ENCODE measurements at places on chromosomes 5 and 9.
A peak's percentile ranks its signal among the peaks of the same experiment; 100 is the strongest.

DNA sequence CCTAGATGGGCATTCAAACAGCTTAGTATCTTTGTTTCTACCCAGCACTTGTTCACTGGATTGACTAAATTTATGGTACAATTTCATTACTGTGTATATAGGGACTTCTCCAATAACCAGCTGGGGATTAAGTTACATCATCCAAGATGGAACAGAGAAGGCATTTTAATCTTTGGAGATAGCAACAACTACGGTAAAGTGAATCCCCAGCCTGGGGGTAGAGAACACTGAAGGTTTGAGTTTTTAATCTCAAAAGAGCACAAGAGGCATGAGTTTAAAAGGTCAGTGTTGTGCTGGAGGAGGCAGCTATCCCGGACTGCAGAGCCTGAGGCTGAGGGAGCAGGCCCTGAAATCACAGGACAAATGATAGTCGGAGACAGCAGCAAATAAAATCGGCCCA is 28.6 kb downstream of the DDX31 start:
- no peak for DNase-seq

- no peak for DNase-seq
Observed at GRCh38 chr9:98570663-98571440, 137.9 kb downstream of the GABBR2 start.

DNA sequence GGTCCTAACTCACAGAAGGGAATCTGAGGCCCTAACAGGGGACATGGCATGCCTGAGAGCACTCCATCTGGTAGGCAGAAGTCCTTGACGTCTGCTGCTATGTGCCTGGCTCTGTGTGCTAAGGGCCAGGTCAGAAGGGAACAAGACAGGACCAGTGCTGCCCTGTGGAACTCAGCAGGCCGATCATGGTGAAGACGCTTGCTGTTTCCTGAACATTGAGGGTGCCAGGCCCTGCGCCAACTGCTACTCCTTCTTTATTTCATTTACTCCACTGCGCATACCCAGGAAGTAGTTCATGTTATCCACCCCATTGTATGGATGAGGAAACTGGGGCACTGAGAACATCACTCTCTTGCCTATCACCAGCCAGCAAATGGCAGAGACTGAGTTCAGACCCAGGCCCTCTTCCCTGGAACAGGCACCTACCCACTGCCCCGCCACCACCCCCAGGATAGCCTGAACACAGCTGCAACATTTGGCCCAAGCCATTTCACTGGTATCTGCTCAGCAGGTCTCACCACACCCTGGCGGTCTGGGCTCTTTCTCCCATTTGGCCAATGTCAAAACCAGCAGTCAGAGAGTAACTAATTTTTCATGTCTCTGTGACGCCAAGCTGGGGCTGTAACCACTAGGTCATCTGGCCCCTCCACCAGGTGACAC is 24.8 kb upstream of the FOXI1 start:
- DNase-seq: no peak

DNA sequence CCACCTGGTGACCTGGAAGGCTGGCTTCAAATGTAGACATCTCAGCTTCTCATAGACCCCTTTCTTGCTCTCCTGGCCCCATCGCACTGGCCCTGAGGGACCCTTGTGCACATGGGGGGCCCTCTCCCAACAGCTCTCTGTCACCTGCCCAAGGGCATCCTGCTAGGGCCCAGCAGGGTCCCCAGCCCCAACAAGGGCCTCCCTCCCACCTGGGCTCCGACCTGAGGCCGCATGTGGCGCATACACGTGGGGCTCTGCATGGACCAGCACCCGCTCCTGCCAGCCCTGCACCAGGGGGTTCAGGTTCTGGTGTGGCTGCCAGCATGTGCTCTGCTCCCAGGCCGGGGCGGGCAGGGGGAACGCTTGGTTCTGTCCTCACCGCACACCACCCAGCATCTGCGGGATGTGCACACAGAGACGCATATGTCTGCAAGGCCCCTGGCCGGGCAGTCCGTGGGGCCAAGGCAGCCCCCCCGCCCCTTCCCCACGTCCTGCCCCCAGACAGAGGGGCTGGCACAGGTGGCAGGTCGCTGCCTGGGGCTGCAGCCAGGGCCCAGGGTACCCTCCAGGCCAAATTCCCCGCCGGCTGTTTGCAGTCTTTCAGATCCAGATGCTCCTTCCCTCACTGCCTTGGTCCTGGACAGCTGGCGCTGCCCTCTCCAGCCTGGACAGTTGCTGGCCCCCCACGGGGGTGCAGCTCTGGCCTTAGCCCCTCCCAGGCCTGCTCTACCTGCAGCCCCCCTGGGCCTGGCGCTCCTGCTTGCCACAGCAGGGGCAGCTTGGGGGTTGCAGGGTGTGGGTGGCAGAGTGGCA is 17.9 kb upstream of the NRARP start:
- no peak for DNase-seq

DNA sequence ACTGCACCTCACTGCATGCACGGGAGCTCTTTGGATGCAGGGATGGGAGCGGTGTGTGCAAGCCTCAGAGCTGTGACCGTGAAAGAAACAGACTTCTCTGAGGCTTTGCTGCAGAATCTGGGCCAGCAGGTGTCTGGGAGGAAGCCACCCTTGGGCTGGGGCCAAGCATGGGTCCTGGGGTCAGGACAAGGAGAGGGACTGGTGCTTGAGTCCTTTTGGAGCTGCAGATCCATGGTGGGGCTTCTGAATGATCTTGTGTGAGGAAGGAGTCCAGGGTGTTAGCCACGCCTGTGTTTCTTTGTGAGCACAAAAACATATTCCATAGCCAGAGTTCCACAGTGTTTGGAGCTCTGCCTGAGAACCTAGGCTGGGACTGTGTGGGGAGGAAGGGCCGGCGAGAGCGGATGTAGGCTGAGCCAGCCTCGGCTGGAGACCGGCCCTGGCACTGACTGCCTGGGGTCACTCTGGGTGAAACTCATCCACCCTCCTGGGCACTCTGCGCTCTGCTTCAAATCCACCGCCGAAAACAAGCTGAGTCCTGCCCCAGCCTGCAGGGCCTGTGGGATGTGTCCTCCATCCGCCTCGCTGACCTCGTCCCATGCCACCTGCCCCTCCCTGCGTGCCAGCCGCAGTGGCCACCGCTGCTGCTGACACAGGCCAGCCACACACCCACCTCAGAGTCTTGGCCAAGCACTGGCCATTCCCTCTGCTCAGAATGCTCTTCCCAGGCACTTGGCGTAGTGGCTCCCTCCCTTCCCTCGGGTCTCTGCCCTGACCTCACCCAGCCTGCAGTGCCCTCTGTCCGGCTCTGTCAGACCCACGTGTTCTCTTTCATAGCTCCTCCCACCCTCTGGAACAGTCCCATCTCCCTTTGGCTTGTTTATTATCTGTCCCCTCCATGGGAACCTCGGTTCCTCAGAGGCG is 26.7 kb downstream of the ERGIC1 start:
- DNase-seq: peak; percentile 79

DNA sequence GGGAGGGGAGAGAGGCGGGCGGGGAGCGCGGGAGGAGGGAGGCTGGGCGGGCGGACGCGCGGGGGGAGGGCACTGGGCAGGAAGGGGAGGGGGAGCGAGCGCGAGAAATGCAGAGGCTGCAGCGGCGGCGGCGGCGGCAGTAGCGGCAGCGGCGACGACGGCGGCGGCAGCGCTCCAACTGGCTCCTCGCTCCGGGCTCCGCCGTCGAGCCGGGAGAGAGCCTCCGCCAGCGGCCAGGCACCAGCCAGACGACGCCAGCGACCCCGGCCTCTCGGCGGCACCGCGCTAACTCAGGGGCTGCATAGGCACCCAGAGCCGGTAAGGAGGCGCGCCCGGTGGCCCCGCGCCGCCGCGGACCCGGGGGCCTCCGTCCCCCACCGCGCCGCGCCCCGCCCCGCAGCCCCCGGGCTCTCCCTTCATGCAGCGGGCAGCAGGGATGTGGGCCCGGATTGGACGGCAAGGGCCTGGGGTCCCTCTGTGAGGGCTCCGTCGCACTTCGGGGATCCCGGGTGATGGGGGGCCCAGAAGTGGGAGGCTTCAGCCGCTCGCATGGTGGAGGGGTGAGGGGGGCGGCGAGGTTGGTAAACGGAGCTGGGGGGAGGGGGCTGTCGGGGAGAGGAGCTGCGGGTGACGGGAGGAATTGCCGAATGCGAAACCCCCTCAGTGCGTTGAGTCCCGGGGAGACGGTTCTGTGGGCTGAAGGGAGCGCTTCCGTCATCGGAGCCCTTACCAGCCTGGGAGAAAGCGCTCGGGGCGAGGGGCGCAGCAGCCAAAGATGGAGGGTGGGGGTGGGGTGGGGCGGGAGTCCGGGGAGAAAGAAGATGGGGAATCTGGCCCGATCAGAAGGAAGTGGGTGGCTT is at the start of gene BASP1:
Gene BASP1 (plus strand): TSS at position 139 of the 860 bp plus-strand sequence. CDS start 57,586 bp downstream, outside the sequence.
- DNase-seq: no peak

DNA sequence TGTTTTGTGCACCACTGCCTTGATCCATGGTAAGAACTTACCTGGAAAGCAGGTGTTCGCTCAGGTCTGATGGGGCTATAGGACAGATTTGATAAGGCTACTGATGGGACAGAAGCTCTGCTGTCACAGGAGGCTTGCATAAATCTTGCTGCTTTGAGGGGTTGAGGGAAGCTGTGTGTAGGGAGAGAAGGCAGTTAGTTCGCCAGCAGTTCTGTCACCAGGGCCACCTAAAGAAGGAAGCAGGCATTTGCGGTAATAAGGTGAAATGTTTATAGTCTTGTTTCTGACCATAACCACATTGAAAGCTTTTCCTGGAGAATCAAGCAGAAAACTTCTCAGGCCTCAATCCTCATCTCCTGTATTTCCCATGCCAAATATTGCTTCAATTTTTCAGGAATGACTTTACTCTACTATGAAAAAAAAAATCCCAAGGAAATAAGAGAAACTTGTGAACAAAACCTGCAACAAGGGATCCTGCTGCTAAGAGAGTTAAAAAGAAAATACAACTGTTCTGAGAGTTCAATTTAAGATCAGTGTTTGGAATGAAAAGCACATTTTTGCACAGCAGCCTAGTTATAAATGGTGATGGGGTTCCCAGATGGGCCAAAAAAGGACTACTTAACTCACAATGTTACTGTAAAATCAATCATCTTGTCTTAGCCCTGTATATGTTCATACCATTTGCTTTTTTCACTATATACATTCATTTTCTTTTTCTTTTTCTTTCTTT is 122.0 kb upstream of the RANBP3L start:
- no peak for DNase-seq

GRCh38 chr9:34579104-34579807 is 10.3 kb downstream of the CNTFR start:
- no peak for DNase-seq

GRCh38 chr9:69519470-69520240 is 152.5 kb downstream of the APBA1 start:
- no peak for DNase-seq

DNA sequence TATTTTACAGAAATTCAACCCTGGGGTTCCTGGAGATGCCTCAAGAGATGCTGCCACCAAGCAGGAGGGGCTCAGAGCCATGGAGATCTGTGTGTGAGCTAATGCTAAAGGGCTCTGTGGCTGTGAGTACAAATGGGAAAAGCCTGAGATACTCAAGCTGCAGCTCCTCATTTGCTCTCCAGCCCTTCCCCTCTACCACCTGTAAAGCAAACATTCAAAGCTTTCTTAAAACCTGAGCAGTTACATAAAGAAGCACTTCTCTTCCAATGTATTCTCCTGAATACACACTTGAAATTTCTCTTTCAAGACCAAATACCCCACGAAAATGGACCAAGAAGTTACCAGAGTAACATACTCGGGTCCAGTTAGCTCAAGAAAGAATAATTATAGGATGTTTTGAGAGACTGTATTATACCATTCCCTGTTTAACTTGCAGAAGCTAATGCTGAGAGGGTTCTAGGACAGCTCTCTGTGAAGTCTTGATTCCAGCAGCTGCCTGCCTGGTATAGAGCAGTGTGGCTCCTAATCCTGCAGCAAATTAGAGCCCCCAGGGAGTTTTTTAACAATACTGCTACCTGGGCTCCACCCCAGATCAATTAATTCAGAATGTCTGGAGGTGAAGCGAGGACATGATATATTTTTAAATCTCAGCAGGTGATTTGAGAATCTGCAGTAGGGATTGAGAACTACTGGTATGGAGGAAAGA is 21.1 kb downstream of the RGS7BP start:
- DNase-seq: no peak

DNA sequence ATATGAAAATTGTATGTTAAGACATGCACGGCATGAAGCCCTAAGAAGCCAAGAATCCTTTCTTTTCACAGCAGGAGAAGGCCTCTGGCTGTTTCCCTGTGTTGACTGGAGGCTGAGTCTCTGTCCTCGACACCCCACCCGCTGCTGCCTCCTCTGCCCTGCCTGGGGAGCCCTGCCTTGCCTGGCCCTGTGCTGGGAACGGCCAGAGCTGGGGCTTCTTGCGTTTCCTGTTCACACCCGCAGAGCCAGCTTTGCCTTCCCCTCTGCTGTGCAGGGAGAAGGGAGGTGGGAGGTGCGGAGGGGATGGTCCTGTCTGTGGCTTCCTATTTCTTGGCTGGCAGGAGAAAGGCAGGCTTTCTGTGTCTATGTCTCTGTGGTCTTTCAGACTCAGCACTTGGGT is 6.9 kb upstream of the GMCL2 start:
- DNase-seq: no peak

GRCh38 chr9:134475011-134475790 is 148.9 kb downstream of the RXRA start:
- DNase-seq: no peak

GRCh38 chr9:35682051-35682450 is 7.7 kb downstream of the TPM2 start:
- DNase-seq: no peak

DNA sequence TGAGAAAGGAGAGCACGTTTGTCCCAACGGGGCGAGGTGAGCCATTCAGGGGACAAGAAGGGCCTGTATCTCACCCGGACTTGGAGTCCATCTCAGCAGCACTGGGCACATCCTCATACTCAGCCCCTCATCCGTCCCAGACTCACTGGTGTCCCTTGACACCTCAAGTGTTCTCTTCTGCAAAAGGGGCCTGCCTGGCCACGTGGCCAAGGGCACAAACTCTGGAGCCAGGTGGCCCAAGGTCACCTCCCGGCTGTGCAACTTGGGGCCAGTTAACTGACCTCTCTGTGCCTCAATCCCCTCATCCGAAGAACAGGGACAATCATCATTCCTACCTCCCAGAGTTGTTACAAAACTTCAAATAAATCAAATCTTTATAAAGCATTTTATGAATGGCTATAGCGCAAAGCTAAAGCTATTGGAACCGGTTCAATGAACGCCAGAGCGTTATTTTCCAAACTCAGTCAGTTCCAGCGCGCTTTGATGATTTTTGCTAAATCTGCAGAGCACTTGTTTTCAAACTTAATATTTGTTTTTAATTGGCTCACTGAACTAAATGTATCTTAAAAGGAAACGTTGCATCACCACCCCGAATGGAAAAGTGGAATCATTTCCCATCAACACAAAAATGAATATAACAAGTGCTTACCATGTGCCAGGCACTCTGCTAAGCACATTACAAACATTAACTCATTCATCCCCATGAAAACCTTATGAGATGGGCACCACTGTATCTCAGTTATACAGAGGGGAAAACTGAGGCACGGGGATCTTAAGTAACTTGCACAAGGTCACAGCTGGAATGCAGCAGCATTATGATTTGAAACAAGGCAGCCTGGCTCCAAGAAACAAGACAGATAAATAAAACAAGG is 49.3 kb downstream of the DUSP1 start:
- DNase-seq: no peak

- no peak for DNase-seq
Observed at GRCh38 chr5:141050622-141051520, at the start of gene PCDHB1. PCDHB1 (plus strand) TSS chr5:141051374; CDS start chr5:141051471, 97 bp downstream.

- no peak for DNase-seq
Observed at GRCh38 chr9:127519301-127520166, 68.2 kb downstream of the LRSAM1 start.
